ENCODE measurements at places on chromosomes 12 and 14.

DNA sequence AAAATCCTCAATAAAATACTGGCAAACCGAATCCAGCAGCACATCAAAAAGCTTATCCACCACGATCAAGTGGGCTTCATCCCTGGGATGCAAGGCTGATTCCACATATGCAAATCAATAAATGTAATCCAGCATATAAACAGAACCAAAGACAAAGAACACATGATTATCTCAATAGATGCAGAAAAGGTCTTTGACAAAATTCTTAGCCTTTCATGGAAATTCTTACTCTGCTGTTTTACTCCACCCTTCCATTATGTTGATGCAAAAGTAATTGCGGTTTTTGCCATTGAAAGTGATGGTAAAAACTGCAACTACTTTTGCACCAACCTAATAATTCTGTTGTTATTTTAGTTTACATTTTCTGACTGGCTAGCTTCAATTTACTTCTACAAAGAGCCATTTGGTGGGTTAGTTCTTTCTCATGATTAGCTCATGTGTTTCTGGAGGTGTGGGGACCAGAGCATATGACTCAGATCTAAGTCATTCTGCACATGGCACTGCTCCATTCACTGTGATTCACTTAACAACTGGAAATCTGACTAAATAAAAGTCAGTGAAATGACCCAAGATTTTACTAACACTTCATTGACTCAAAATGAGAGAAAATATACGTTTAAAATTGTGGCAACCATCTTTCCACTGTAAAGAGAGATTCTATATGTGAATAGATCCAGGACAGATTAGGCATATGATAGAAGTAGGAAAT lies 99.9 kb downstream of the TMTC3 start:
- no peak for DNase-seq

GRCh38 chr12:40692765-40693206 lies 547 bp downstream of the CNTN1 start:
- peak; percentile 6 for DNase-seq

DNA sequence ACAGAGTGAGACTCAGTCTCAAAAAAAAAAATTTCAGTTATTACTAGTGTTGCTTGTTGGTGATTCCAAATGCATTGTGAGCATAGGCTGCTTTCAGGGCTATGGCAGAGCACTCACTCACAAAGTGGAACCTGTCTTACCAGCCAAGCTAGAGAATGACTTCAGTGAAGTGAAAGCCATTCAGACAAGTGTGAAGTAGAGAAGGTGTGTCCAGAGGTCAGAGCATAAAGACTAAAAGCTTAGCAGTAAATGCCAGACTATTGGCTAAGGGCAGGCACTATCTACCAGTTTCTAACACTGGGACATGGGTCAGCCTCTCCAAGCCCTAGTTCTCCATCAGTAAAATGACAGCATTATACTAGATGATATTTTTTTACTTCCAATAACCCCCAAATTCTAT lies 12.7 kb downstream of the PPP1R36 start:
- DNase-seq, result no peak

- DNase-seq, result no peak
Observed at GRCh38 chr12:103808239-103808880, 32.7 kb downstream of the NT5DC3 start.

GRCh38 chr14:86310148-86310547 lies 780.2 kb downstream of the FLRT2 start:
- no peak for DNase-seq

- DNase-seq, result no peak
Observed at GRCh38 chr14:63322897-63323573, 4.3 kb upstream of the GPHB5 start.

DNA sequence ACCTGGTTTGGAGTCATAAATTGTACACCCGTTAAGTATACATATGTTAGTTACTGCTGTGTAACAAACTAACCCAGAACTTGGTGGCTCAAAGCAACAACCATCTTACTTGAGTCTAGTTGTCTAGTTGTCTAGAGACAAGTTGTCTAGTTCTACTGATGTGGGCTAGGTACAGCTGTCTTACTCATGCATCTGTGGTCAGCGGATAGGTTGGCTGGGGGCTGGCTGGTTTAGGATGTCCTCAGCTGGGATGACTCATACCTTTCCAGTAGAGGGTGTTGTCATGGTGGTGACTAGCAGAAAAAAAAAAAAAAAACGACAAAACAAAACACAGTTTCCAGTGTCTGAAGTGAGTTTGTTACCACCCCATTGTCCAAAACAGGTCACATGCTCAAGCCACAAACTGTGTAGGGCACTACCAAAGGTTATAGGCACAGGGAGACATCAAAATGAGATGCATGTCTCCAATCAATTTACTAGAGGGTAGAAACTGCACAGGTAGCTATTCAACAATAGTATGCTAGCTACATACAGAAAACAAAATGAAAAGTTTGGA lies 680.3 kb downstream of the MED13L start:
- DNase-seq, result no peak

DNA sequence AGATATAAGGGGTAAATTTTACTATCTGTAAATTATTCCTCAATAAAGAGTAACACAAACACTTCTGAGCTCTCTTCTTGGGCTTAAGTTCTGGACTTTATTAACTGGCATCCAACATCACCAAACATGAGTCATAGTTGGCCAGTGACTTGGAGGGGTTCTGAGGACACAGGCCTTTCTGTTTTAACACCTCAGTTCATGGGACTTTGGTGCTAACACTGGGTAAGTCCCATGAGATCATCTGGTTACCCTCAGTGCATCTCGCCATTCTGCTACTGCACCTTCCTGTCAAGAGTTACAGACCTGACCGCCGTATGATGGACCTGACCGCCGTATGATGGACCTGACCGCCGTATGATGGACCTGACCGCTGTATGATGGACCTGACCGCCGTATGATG lies 9.9 kb downstream of the SLC15A4 start:
- no peak for DNase-seq

DNA sequence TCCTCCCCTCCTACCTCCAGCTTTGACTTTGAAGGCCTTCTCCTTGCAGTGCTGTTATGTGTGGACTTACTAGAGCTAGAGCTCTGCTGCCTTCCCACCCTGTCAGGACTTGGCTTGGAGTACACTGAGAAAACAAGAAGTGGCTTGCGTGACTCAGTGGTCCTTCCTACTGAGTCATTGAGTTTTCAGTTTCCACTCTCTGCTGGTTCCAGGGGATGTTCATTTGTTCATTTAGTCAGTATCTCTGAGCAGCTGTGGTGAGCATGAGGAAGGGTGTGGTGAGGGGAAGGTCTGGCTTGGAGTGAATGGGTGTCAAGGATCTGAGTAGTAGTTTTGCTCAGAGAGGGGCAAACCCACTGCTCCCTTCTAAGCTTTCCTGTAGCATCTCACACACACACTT lies 17.2 kb upstream of the ELK3 start:
- peak; percentile 17 for DNase-seq

- no peak for DNase-seq
Observed at GRCh38 chr14:30994681-30995620, 30.5 kb upstream of the AP4S1 start.

DNA sequence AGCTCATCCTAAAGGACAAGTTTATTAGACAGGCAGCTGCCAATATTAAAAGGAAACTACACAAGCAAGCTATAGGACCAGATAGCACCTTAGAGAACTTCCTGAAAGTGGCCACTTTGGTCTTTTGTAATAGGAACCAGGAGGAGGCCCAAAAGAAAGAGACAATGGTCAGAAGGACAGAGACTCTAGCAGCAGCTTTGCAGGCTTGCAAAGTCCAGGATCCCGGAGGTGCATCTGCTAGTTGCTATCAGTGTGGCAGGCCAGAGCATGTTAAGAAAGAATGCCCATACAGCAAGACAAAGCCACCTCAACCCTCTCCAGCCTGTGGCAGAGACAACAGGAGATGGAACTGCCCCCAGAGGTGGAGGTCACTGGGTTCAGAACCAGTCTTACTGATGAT lies 23.4 kb downstream of the APOBEC1 start:
- no peak for DNase-seq

DNA sequence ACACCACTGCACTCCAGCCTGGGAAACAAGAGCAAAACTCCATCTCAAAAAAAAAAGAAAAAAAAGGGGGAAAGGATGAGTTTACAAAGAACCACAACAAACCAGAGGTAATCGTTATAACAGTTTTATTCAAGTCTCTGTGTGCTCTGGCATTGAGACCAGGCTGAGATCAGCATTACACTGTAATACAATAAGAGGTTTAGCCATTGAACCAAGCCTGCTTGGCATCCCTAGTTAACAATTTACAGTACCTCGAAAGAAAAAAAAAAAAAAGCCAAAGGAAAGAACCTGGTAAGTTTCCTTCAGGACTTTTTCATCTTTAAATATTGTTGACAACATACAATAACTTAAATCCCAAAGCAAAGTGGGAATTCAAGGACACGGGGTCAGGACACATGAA lies 80.7 kb downstream of the TTC9 start:
- DNase-seq, result no peak

DNA sequence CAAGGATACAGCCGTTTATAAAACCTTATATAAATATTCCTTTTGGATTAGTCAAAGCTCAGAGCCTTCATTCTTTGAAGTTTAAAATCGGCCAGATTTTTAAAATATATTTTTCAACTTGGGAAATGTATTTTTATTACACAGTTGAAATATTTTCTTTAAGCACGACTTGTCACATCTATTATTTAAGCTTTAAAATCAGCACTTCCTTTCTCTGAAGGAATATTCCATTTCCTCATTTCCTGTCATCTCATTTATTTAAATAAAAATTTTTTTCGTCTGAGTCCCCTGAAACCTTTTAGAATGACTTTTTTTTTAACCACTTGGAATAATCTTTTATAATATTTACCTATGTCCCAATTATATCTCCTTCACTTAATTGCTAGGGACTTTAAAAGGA lies 107.5 kb upstream of the PDE3A start:
- no peak for DNase-seq

- no peak for DNase-seq
Observed at GRCh38 chr12:108696111-108696995, 35.0 kb downstream of the CORO1C start.

DNA sequence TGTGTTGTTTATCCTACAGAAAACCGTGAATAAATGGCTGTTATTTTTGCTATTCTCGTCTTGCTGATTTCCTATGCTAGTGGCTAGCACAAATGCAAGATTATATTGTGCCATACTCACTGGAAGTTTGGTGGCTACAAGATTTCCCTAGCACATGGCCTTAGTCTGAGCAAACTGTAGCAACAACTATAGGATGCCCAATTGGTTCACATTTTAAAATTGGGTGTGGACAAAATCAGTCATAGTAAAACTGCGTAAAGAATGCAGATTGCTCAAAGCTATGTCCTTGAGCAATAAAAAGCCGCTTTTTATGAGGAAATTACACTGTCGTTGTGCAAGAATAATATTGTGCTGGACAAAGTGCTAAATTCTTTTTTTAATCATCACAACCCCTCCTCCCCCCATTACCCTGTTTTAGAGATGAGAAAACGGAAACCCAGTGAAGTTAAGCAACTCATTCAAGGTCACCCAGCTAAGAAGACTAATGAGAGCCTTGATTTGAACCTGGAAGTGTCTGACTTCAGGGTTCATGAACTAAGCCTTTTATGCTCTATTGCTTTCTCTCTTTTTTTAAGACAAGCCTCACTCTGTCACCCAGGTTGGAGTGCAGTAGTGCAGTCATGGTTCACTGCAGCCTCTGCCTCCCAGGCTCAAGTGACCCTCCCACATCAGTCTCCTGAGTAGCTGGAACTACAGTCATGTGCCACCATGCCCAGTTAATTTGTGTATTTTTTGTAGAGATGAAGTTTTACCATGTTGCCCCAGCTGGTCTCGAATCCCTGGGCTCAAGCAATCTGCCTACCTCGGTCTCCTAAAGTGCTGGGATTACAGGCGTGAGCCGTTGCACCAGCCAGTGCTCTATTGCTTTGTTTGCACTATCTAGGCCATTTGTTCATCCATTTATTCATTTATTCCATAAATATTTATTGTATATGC lies 73.6 kb downstream of the SRGAP1 start:
- peak; percentile 37 for DNase-seq

- DNase-seq, result peak; percentile 53
Observed at GRCh38 chr12:51341251-51342007, 5.0 kb downstream of the CELA1 start.

DNA sequence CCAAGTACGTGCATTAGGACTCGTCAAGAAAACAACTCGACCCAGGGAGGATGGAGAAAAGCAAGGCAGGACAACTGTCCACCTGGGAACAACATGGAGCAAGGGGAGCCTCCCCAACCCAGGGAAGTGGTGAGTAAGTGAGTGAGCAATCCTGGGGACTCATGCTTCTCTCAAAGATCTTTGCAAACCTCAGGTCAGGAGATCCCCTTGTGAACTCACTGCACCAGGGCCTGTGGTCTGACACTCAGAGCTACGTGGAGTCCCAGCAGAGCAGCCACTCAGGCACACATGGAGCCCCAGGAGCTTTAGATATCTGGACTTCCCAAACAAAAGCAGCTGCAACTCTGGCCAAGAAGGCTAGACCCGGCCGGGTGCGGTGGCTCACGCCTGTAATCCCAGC lies 12.2 kb upstream of the OR5AU1 start:
- DNase-seq, result no peak

- DNase-seq, result no peak
Observed at GRCh38 chr12:115617391-115617790, 660.1 kb downstream of the MED13L start.

DNA sequence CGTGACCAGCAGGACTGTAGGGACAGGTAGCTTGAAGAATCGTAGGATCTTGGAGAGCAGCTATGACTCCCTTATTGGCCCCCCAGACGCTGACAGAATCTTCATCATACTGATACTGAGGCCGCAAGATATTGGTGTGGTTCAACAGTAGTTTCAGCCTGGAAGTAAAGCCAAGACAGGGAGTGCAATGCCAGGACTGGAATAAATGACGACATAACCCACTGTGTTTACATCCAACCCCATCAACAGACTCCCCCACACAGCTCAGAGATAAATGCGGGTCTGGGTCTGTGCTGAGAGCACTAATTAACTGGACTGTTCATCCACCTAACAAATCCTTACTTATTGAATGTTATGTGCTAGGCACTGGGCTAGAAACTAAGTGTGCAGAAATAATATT lies 16.6 kb downstream of the NOXRED1 start:
- no peak for DNase-seq

DNA sequence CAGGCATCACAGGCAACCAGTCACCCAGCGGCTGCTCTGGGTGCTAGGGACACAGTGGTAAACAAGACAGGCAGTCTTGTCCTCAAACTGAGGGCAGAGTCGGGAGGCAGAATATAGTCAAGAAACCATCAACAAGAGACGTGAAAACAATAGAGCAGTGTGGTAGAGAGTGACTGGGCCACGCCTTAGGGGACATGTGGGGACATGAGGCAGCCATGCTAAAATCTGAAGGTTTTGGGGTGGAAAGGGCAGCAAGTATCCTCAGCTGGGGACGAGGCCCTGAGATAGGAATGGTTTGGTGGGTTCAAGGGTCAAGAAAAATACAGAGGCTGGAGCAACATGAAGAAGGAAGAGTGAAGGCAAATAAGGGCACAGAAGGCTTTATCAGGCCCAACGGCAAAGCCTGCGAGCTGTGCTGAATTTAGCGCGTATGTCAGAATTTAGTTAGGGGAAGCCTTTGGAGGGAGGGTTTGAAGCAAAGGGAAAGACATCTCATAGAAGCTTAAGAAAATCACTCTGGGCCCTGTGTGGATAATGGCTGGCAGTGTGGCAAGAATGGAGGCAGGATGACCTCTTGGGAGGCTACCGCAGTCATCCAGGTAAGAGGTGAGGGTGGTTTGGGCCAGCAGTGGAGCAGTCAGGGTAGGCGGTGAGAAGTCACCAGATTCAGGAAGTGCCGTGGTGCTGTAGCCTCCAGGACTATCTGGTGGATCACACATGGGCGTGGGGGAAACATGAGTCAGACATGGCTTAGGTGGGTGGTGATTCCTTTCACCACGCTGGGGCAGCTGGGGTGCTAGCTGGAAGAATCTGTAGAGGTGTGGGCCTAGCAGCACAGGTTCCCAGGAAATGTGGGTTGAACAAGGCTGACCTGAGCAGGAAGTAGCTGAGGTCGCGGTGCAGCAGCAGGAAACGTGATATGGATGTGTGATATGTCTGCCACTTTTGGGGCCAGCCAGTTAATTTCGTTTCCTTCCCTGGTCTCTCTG lies 3.0 kb downstream of the EVL start:
- peak; percentile 77 for DNase-seq

Data from GM06990 (cell line).